GM13977 (cell line): ENCODE measurements at places on chromosomes 1 and 21.

DNA sequence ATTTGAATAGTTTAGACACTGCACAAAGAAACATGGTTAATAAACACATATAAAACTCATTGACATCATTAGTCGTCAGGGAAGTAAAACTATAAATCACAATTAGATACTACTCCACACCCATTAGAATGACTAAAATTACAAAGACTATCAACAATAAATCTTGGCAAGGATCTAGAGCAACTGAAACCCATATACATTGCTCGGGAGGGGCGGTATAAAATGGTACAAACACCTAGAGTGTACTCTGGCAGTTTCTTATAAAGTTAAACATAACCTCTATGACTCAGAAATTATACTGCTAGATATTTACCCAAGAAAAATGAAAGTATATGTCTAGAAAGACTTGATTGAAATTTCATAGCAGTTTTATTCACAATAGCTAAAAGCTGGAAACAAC, 434.2 kb downstream of the RWDD3 start:
- DNase-seq: no peak

- no peak for DNase-seq
Measured at GRCh38 chr1:101344745-101345144, 107.9 kb downstream of the S1PR1 start.

DNA sequence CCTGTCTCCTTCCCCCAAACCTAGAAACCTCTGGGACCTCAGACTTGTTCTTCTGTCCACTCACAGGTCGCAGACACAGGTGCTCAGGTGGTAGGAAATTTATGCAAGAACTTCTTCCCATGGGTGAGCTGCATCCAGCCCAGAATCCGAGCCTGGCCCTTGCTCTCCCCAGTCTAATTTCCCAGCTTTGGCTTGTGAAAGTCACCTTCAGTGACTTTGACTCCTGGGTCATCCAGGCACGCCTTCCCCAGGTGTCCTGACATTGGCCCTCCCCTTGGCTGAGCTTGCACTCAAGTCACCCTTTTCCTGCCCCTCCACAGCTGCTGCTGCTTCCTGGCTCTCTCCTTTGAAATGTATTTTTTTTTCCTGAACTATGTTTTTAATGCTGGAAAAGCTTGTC, 6.6 kb downstream of the IPO13 start:
- no peak for DNase-seq

GRCh38 chr1:44305962-44306422, 49.1 kb downstream of the ERI3 start:
- DNase-seq: no peak

DNA sequence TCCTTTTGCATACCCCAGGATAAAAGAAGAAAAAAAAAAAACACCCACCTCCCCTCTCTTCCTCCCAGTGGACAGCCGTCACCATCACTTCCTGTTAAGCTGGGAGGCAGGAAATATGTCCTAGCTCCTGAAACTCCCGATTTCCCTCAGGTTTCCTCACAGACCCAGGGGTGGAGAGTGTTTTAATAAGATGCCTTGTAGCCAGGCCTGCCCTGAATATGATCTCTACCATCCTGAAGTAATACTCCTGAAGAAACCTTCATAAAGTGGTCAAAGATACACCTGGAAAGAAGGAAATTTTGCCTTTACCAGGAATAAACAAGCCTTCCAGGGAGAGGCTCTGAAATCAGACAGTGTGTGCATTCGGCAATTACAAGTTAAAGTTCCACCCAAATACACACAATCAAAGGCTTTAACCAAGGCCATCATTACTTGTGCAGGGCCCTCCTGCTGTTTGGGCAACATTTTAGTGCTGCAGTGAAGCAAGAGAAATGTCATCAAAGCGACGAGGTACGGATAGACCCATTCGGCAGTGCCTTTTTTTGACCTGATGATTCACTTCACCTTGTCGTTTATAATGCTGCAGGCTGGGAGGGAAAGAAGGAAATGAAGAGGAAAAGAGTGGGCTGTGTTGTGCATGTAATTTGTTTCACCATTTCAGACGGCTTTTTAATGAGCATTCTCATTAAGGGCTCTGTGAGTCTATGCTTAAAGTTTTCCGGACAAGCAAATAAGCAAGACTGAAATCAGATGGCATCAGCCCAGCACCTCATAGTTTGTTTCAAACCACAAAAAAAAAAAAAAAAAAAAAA, 41.0 kb upstream of the RASAL2 start:
- DNase-seq: no peak

- peak; percentile 83 for DNase-seq
Measured at GRCh38 chr1:27603309-27603680, 649 bp downstream of the AHDC1 start.

- no peak for DNase-seq
Measured at GRCh38 chr1:209737118-209737505, 18.7 kb upstream of the TRAF3IP3 start.

- DNase-seq: no peak
Measured at GRCh38 chr1:202572867-202573266, 137.4 kb downstream of the SYT2 start.

DNA sequence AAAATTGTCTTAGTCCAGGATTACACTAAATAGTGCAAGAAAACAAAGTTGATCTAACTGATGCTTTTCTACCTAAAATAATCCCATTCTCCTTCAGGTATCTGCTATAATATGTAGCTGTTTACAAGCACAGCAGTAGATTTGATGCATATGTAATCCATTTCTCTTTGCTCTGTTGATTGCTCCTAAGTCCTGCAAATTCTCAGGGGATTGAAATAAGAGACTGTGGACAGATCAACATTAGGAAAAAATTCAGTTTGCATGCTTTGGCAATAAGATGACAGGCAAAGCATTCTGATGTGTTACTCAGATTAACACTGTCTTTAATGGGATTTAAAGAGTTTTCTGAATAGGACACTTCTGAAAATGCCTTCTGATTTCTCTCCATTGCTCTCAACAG, 34.7 kb downstream of the RNF11 start:
- DNase-seq: no peak

DNA sequence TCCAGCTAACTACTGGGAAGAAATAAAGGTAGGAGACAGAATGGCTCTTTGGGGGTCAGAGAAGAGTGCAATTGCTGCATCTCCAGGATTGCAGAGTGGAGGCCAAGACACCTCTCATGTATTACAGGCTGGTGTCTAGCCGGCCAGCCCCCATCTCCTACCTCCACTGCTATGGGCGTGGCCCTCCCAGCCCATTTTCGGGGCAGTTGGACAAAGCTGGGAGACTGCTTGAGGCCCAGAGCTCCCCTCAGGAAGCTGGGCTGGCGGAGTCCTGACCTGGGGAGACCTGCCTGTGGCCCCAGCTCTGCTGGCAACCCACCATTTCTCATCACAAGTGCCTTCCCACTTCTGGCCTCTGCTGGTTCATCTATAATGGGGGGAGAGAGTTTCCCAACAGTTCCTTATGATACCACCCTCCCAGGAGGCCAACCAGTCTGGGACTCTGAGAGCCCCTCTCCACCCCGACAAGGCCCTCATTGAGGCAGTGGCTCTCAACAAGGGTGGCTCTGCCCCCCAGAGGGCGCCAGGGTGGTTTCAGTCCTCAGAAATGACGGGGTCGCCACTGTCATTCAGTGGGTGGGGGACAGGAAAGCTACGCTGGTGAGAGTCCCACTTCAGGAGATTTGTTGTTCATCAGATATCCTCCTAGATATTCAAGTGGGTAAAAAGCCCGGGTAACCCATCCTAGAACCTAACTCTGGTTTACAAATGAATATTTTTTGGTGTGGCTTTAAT, 11.5 kb downstream of the RAP1GAP start:
- no peak for DNase-seq

GRCh38 chr1:164885311-164885710, 326.3 kb downstream of the PBX1 start:
- DNase-seq: no peak

- no peak for DNase-seq
Measured at GRCh38 chr1:60889709-60890108, 192.7 kb upstream of the NFIA start.

- no peak for DNase-seq
Measured at GRCh38 chr1:164622068-164622845, 63.3 kb downstream of the PBX1 start.

GRCh38 chr1:28663871-28664470, 4.6 kb upstream of the GMEB1 start:
- no peak for DNase-seq

DNA sequence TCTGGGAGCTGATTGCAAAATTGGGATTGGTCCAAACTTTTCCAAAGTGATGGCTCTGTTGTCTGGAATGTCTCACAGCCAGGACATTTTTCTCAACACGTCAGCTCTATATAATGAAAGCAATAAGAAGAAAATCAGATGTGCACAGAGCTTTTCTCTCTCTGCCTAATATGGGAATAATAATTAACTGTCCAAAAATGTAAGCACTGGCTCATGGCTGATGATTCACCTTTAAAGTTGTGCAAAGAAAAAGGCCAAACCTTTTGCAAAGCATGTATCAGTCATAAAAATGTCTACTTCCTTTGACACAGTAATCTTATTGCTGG, 30.4 kb downstream of the ZNF281 start:
- no peak for DNase-seq

- DNase-seq: peak; percentile 74
Measured at GRCh38 chr1:209769171-209769904, 13.5 kb downstream of the TRAF3IP3 start.

GRCh38 chr1:160307118-160307791, 22.3 kb upstream of the PEX19 start:
- DNase-seq: no peak

DNA sequence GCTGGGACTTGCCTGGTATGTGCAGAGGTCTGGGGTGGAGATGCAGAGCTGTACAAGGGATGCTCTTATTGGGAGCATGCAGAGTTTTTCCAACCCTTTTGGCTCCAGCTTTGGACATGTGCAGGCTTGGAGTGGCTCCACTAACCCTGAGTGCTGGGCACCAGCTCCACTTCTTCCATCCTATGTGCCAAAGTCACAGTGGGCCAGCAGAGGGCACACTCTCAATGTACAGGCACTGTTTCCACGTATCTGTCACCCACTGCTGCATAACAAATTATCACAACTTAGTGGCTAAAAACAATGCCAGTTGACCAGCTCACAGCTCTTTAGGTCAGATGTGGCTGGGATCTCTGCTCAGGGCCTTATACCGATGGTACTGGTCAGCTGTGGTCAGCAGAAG, 631.8 kb downstream of the AJAP1 start:
- DNase-seq: no peak

DNA sequence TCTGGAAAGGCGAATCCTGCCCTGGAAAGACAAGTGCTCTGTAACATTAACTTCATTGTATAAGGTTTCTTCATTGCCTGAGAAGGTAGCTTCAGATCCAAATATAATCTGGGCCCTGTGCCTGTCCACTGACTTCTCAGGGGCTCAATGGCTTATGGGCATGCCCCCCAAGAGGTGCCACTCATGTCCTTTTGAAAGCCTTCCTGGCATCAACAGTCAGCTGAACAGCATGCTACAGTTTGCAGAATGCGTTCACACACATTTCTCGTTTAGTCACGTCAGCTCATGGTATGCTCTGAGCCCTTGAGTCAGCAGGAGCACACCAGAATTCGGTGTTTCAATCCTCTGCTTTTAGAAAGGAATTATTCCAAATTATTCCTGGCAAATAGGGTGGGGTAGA, 23.8 kb downstream of the TMCC2 start:
- no peak for DNase-seq

DNA sequence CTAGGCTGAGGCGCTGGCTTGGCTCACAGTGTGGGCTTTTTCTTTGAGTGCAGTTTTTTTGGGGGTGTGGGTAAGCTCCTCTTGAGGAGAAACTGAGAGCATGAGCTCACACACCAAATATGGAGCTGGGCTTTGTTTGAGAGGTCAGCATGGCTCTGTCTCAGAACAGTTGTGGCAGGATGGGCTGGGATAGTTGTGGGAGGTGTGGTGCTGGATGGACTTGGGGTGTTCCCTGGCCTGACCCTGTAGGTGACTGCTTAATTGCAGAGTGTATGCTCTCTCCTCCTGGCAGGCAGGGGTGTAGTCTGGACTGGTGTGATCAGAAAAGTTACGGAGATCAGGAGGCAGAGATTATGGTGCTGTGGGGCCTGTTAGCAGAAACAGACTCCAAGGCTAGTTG, 64.3 kb upstream of the PGBD5 start:
- no peak for DNase-seq

DNA sequence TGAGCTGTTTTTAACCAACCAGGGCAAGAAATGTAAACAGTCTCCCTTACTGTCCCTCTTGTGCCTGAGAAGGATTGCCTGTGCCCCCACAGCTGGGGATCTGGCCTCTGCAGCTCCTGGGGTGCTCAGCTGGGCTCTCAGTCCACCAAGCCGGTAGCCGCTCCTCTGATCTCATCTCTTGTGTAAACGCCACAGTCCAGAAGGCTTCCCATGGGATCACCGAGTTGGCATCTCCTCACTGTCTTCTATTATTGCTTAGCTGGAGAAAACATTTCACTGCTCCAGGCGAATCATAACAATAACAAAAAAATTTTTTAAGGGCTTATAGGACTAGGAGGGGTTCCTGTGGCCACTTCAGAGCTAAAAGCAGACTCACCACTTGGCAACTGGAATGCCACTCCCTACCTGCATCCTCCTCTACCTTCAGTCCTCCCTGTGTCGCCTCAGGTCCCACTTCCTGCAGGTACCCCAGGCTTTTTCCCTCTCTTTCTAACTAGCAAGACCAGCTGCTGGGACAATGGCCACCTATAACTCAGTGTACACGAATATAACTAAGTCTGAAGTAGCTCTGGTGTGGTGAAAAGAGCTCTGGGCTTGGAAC, 75.8 kb downstream of the ATP1A1 start:
- DNase-seq: no peak

DNA sequence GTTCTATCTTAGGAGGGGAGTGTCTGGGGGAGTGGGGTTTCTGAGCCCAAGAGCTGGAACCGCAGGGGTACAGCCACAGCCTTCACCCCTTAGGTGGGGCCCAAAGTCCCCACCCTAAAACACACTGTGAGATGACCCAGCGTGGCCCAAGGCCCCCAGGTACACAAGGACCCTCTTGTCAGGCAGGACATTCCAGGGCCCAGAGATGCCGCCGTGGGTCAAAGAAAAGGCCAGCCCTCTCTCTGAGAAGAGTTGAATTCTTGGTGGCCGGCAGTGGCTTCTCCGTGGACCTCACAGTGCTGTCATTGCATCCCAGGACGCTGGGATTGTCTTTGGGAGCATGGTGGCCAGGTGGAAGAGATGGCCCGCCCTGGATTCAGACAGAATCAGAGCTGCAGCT, 176.3 kb upstream of the C1orf174 start:
- DNase-seq: no peak

- DNase-seq: peak; percentile 70
Measured at GRCh38 chr1:32334864-32335534, 1.0 kb downstream of the MARCKSL1 start.
